Stimulated activated CD8-positive, alpha-beta memory T cell treated with anti-CD3 and anti-CD28 coated beads, Interleukin-4, amount 100 ng/mL, for 1 hour (primary cell): ENCODE measurements at places on chromosomes 4 and X.
A peak's percentile ranks its signal among the peaks of the same experiment; 100 is the strongest.

DNA sequence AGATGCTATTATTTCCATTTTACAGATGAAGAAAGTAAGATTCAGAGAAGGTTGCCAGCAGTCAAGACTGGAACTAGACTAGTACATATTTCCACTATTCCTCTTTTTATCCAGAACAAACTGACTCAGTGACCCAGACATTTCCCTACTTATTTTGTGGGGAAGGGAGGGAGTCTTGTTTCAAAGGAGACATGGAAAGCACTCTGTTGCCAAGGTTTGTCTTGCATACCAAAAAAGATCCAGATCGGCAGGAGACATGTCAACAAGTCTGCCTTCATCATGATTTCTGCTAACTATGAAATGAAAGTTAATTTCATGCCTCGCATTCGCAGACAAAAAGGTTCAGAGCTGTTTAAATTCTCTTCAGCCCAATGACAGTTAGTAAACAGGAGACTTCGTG, 328.3 kb downstream of the DHX15 start:
- no peak for DNase-seq

DNA sequence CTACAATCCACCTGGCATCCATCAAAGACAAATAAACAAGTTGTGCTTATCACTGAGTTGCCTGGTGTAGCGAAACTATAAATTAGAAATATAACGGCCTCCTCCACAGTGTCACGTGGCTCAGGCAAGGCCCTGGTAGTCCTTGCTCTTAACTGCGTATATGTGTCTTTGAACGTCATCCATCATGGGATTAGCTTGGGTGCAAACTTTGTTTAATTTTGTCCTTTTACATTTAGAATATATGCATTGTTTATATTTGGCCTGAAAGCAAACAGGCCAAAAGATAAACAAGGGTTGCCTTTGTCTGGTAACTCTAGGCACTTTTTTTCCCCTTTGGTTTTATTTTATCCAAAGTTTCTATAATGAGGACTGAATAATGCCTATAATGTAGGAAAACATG, 184.9 kb downstream of the KIT start:
- no peak for DNase-seq

GRCh38 chr4:56505269-56506130, at the start of gene ARL9:
ARL9 (plus strand) TSS chr4:56505791; CDS start chr4:56505863, 72 bp downstream.
- DNase-seq, result peak; percentile 20

DNA sequence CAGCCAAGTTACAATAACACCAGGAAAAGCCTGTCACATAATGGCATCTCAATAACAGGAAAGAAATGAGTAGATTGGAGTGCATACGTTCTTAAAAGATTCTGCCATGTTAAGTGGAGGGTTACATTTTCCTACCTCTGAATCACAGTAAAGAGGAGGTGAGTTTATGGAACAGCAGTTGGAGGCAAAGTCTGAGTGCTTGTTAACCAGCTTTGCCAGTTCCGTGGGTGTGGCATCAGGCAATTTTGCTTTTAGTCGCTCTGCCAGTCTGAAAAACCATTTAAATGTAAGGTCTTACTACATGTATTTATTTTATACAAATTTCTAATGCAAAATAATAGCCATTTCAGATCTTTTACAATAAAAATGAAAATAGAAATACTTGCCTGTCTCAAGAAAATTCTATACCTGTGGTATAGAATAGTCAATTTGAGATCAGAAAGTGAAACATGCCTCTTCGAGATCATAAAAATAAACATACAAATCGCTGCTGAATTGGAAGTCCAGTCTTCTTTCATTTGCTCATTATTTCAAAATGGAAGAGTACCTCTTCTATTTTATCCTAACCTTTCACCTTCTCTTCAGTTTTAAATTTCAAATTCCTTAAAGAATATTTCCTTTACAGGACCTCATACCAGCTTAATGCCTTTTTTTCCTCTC, 31.4 kb downstream of the GC start:
- DNase-seq, result no peak

- DNase-seq, result no peak
These were observed 29.0 kb downstream of the F9 start for GRCh38 chrX:139559383-139560042.
